ENCODE measurements at places on chromosomes 12 and 14.

DNA sequence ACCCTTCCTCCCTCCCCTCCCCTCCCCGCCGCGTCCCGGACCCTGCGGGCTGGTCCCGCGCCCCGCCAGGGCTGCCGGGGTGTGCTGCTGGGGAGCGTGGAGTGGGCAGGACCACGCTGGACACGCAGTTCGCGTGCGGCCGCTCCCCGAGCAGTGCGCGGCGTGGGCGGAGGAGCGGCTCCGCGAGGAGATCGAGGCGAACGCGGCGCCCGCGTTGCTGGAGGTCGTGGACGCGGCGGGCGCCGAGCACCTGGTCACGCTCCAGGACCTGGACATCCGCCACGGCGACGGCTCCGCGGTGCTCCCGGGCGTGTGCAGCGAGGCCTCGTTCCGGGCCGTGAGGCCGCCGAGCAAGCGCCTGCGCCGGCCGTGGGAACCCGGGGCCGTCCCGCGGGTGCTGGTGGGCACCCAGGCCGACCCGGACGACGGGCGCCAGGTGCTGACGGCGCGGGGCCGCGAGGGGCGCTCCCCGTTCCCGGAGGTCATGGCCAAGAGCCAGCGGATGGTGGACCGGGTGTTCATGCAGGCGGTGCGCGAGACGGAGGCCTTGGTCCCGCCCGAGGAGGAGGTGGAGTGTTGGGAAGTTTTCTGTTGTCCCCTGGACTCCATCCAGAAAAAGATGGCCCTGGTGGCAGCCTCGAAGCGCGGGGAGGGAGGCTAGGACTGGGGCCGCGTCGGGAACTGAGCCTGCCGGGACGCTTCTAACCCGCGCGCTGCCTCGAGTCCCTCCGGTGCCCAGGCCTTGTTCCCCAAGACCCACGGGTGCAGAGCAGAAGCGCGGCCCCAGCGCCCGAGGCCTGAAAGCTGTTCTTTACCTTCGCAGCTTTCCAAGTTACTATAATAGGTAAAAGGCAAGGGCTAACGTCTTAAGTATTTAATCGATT is 54.7 kb upstream of the EIF5 start:
- no peak for DNase-seq

DNA sequence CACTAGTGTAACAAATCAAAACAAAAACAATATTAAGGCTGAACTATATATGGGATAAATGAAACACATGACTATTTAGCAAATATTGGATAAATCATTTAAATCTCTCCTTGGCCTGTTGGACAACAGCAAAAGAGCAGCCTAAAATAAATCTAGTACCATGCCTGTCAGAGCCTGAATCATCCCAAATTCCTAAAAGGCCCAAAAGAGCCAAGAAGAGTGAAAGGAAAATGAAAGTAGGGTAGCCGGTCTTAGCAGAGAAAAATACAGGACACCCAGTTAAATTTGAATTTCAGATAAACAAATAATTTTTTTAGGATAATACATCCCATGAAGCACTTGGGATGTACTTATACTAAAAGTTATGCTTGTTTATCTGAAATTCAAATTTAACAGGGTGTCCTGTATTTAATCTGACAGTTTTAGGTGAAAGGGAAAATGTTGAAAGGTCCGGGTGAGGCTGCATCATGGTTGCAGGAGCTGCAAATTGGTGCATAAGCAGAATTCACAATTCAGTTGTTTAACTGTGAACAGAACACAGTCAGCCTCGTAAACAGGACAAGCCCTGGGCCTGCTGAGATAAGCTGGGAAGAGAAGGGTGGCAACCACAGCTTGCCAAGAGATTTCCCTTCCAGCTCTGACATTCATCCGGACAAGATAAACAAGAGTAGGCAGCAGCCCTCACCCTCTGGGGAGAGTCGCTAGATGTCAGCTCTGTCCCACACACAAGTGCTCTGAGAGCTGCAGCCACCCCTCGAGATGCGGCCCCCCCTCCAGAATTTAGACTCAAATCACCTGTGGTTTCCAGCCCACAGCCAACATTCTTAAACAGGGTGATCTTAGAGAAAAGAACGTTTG is 30.3 kb downstream of the DMAC2L start:
- peak; percentile 51 for DNase-seq

DNA sequence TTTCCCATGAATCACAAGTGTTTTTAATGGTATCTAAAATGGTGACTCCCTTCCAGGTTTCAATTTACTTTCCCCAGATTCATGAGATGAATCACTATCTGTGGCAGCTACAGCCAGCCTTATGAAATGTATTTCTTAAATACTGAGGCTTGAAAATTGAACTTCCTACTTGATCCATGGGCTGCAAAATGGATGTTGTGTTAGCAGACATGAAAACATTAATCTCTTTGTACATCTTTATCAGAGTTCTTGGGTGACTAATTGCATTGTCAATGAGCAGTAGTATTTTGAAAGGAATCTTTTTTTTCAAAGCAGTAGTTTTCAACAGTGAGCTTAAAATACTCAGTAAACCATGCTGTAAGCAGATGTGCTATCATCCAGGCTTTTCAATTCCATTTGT is 250.8 kb downstream of the SLC6A15 start:
- no peak for DNase-seq

GRCh38 chr12:115132905-115133304 is 448.9 kb upstream of the TBX3 start:
- DNase-seq, result no peak

DNA sequence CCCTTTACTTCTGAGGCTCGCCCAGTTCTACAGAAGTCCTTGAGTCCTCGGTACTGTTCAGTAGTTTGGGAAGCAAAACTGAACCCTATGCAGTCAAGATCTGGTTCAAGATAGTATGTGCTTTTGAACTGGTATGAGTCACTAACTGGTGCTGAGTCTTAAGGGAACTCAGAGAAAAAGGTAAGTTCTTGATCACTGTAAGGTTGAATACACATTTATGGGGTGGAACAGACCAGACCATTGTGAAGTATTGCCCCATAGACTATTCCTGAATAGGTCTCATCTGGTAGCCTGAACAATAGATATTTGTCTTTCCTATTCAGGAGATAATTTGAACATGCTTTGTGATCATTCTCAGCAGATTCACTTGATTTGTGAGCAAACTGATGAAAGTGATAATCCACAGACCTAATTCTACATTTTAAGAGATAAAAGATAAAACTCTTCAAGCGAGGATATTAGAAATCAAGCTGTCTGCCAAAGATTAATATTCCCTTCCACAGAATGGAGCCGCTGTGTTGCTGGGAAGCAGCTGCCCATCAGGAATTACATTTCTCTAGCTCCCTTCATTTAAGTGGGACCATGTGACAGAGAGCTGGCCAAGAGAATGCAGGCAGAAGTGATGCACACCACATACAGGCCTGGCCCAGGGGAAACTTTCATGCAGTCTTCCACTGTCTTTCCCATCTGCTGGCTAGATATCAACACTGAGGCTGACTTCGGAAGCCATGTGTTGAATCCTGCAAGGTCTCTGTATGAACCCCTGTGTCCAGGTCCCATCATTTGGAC is 369.8 kb upstream of the GARIN6 start:
- DNase-seq, result no peak
